ENCODE measurements at places on chromosomes 5 and 9.

GRCh38 chr9:134897584-134898170, 17.1 kb downstream of the FCN2 start:
- DNase-seq, result no peak

GRCh38 chr9:20684875-20685696, 1.0 kb downstream of the FOCAD start:
- peak; percentile 74 for DNase-seq

DNA sequence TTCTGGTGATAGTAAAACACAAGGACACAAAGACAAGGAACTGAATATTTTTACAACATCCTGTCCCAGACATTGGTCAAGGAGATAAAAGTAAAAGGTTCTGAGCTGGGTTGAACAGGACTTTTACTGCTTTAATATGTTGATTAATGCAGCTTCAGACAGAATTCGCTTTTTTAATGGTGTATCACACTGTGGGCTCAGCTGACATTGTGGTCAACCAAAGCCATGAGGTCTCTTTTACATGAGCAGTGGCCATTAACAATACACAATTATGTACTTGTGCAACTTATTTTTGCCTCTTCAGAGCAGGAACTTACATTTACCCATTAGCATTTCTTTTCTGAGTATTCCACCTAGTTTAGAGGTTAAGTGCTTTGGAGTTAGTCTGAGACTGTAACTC, 22.8 kb upstream of the ERBIN start:
- no peak for DNase-seq

- no peak for DNase-seq
These were observed 33.8 kb downstream of the CAPSL start for GRCh38 chr5:35904443-35905132.

DNA sequence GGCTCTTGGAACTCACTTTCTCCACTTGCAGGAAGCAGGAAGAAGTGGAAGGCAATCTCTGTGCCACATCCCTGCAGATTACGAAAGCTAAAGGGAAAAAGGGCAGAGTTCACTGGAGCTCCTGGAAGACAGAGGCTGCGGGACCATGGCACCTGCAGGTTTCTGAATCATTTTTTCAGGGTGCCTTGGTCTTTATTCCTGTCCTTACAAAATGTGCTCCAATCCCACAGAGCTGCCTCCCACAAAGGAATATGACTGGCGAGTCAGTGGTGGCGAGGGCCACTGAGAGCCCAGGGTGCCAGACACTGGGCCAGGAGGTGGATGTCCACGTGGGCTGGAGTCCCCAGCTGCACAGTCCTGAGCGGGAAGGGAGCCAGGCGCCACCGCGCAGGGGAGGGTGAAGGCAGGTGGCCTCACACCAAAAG, 183.0 kb downstream of the FANCC start:
- no peak for DNase-seq

GRCh38 chr9:1606253-1606652, 408.9 kb upstream of the SMARCA2 start:
- peak; percentile 3 for DNase-seq

DNA sequence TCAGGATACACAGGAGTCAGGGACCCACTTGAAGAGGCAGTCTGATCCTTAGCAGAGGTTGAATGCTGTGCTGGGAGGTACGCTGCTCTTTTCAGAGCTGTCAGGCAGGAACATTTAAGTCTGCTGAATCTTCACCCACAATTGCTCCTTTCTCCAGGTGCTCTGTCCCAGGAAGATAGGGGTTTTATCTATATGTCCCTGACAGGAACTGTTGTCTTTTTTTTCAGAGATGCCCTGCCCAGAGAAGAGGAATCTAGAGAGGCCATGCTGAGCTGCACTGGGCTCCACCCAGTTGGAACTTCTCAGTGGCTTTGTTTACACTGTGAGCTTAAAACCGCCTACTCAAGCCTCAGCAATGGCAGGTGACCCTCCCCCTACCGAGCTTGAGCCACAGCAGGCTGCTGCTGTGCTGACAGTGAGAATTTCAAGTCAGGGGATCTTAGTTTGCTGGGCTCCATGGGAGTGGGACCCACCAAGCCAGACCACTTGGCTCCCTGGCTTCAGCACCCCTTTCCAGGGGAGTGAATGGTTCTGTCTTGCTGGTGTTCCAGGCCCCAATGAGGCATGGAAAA, 169.0 kb downstream of the FBXL17 start:
- no peak for DNase-seq

- DNase-seq, result no peak
These were observed 18.0 kb downstream of the DNLZ start for GRCh38 chr9:136345281-136346156.

- no peak for DNase-seq
These were observed 6.9 kb downstream of the MRPS27 start for GRCh38 chr5:72313141-72313540.

DNA sequence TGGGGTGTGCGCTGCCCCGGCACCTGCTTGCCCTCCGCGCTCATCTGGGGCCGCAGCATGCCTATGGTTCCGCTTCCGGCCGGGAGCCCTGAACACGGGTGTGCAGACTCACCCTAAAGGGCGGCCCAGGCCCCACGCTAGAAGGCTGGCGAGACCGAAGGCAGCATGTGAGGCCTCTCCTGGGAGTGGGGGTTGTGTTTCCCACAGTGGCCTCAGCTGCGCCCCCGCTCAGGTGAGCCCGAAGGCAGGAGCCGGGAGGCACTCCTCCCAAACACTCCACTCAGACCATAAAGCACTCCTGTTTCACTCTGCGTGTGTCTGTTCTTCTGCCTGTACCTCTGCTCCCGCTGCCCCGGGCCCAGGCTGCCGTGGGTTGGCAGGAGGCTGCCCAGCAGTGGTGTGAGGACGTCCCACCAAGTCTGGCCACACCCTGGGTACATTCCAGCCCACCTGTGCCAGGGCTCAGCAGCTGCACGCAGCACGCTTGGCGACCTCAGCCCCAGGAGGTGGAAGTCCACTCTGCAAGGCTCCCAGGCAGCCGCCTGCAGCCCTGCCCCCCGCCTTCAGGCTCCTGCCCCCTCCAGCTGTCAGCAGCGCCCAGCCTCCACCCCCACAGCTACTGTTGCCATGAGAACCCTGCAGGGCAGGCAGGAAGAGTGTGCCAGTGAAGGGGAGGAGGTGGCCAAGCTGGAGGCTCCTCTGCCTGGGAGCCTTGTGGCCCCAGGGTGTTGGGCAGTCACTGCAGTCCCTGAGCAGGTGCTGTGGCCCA, 1.2 kb upstream of the AJM1 start:
- DNase-seq, result no peak

- peak; percentile 59 for DNase-seq
These were observed 4.5 kb downstream of the RCL1 start for GRCh38 chr9:4796988-4797853.

GRCh38 chr5:90015584-90016018, 394.0 kb downstream of the CETN3 start:
- peak; percentile 43 for DNase-seq

DNA sequence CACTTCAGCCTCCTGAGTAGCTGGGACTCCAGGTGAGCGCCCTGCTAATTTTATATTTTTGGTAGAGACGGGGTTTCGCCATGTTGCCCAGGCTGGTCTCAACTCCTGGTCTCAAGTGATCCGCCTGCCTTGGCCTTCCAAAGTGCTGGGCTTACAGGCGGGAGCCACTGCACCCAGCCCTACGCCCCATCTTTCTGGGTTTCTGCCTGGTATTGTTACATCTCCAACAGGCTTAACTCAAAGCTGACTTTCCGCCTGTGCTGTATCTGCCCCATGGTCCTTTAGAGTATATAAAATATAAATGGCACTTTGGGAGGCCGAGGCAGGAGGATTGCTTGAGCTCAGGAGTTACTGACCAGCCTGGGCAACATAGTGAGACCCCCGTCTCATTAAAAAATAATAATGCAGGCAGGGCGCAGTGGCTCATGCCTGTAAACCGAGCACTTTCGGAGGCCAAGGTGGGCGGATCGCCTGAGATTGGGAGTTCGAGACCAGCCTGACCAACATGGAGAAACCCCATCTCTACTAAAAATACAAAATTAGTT, 36.5 kb upstream of the GLDC start:
- no peak for DNase-seq

DNA sequence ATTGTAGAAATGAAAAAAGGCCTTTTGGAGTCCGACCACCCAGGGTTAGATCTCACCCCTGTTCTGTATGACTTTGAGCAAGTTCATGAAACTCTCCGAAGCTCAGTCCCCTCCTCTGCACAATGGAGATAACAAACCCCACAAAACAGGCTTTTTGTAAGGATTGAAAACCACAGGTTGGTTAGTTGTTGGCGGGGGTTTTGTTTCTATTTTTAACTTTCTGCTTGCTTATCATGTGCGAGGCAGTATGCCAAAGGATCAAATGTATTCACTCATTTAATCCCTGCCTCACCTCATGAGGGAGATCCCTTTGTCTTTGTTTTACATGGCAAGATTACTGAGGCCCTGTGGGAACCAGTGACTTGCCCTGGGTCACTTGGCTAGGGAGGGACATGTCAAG, 539.1 kb downstream of the CDK5RAP2 start:
- DNase-seq, result no peak

- DNase-seq, result no peak
These were observed 1.5 kb downstream of the AFF4 start for GRCh38 chr5:132961887-132962286.

DNA sequence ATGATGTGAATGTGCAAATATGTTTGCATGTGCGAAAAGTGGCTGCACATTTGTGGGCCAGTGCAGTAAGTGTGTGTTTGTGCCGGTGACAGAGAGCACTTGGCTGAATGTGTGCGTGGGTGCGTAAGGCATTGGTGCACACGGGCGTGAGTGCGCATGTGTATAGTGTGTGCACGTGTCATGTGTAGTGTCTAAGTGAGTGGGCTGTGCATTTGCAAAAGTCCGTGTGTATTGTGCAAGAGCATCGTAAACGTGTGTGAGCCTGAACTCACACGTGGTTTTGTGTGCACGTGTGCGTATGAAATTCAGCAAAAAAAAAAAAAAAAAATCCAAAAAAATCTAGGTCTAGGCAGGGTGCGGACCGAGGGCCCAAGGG, 6.5 kb upstream of the EBF1 start:
- DNase-seq, result no peak

GRCh38 chr5:150112201-150113046, 26.1 kb upstream of the CSF1R start:
- DNase-seq, result peak; percentile 76

GRCh38 chr9:80866121-80866520, 823.2 kb downstream of the TLE1 start:
- DNase-seq, result no peak

DNA sequence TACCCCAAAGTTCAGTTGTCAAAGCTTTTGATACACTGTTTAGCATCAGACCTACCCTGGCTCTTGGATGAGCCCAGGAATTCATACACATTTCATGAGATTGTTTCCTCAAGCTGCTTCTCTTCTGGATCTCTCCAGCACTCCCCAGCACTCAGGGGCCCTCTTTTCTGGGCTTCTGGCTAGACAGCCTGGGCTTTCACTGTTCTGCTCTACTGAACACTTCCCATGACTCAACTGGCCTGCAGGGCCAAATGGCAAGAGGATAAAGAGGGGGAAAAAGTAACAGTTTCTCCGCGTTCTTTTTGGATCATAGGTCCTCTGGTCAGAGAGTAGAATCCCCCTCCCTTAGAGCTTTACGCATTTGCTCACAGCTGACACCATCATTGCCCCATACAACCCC, 20.9 kb upstream of the LURAP1L start:
- no peak for DNase-seq

All from inflammatory macrophage treated with lipopolysaccharide for 1 hour (primary cell).